Activated naive CD4-positive, alpha-beta T cell treated with Interleukin-2 at 50 U/mL for 16 hours (primary cell): ENCODE measurements at places on chromosomes 6 and 20.

GRCh38 chr6:159760602-159761057 is 1.2 kb upstream of the ACAT2 start:
- no peak for DNase-seq

DNA sequence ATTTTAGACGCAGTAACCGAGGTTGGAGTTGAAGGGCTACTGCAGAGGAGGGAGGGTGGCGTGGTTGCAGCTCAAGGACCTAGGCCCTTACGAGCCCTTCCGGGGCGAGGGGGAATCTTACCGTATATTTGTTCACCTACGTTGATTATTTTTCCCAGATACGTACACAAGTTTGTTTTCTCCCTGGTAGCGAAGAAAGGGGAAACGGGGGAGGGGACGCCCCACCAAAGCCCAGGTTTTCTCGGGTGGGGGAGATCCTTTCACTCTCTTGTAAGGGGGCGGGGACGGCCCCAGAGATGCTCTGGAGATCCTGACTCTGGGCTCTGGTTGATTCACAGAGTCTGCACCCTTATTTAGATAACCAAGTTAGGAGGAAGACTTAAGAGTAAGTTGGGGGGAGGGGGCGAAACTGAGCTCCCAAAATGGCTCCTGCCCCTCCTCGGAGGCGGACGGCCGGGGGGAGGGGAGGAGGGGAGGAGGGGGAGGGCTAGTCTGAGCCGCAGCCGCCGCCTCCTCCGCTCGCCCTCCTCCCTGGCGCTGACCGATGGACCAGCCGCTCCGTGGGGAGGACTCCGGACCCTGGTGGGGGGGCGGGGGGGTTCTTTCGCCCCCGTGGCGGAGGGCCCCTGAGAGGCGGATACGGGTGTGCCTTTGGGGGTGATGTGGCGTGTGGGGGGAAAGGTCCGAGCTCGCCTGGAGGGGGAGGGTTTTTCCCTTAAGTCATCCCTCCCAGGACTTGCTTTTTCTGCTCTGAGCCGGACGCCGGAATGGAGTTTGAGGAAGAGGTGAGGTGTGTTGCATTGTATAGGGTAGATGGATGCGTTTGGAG is 2.2 kb downstream of the BRD2 start:
- peak; percentile 86 for DNase-seq

DNA sequence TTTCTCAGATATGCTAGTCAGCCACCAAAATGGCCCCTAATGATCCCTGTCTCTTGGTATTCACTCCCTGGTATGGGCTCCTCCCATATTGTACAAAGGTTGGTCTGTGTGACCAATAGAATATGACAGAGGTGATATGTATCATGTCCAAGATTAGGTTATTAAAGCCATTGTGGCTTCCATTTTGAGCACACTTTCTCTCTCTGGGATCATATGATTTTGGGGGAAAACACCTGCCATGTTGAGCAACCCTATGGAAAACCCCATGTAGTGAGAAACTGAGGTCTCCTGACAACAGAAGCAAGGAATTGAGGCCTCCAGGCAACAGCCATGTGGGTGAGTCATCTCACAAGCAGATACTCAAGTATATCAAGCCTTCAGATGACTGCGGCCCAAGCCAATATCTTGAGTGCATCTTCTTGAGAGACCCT is 7.1 kb upstream of the ZNF318 start:
- DNase-seq, result no peak

DNA sequence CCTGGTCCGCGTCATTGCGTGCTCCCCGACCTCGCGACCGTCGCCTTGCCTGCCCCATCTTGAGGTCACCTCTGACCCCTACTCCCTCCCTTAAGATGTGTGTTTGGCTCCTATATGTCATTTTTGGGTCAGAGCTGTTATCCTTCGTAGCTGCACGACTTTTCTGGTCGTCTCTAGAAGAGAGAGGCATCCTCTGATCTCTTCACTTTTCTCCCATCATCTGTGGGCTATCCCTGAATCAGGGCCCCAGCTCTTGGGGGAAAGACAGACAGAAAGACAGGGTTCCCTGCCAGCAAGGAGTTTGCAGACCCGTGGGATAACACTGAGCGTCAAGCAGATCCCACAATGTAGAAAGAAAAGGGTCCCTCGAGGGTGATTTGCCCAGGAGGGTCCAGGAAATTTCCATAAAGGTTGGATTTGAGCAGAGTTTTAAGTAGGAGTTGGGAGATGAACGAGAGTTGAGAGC is 555 bp downstream of the FAM120B start:
- no peak for DNase-seq

- no peak for DNase-seq
These were observed 198.8 kb upstream of the THEMIS start for GRCh38 chr6:128099571-128100197.

DNA sequence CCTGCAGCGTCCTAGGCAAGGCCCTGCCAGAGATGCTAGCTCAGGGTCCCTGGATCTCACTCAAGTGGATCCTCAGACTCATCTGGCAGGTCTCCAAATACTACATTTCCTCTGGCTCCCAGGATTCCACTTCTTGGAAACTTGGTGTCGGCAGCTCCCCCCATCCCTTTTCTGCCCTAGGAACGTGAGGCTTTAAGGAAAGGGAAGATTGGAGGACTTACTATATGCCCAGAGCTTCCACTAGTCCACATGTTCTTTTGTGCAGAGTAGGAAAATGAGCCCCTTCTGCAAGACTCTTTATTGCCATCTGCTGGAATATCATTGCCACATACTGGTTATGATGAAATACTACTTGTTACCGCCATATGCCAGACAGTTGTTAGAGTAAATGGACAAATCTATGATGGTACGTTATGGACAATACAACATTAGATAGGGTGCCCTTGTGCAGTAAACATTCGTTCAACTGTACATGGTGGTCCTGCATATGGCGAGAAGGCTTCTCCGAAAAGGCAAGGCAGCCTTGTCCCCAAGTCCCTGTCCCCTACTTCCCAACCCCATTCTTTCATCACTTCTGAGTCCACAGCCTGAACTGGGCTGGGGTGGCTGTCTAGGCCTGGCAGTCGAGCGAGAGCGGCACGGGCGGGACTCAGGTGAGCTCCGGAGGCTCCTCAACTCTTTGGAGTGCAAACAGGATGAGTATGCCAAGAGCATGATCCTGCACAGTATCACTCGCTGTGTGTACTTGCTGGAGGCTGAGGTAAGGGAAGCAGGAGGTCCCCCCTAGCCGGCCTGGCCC is 780 bp downstream of the ARMC12 start:
- no peak for DNase-seq

- no peak for DNase-seq
These were observed 142.7 kb upstream of the EXOC2 start for GRCh38 chr6:835476-836160.

GRCh38 chr6:39821046-39821740 is 29.0 kb downstream of the DAAM2 start:
- DNase-seq, result no peak

- no peak for DNase-seq
These were observed 192.7 kb upstream of the PMEPA1 start for GRCh38 chr20:57902473-57902872.

DNA sequence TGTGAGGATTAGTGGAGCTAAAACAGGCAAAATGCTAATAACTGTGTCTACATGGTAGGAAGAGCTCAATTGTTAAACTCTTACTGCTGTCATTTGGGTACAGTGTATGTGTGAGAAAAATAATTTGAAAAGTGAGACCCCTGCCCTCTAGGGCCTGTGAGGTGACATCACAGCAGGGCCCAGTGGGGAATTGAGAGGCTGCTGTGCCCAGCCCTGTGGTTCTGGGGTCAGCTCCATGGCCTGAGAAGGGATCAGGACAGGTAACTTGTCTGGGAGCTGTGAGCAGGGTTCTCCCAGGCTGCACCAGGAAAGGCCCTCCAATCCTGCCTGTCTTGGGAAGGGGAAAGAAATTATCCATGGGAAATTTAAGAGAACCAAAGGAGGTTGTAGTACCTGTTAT is 1.3 kb downstream of the SIRPB1 start:
- no peak for DNase-seq

DNA sequence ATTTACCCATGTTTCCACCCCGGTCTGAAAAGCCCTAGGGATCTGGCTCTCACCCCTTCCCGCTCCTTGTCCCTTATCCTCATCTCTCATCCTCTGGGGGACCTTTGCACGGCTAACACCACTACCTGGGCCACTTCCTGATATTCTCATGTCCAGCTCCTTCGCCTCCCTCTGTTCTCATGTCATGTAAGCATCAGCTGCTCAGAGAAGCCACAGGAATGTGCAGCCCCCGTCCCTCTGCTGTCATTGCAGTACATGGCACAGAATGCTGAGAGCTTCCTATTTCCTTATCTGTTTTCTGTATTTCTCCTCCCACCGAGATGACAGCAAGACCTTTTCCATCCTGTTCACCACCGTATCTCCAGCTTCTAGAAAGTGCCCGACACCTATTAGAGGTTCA is 102.4 kb downstream of the MTHFD1L start:
- no peak for DNase-seq

- DNase-seq, result peak; percentile 73
These were observed 41.9 kb upstream of the SUPT3H start for GRCh38 chr6:45419571-45420082.

DNA sequence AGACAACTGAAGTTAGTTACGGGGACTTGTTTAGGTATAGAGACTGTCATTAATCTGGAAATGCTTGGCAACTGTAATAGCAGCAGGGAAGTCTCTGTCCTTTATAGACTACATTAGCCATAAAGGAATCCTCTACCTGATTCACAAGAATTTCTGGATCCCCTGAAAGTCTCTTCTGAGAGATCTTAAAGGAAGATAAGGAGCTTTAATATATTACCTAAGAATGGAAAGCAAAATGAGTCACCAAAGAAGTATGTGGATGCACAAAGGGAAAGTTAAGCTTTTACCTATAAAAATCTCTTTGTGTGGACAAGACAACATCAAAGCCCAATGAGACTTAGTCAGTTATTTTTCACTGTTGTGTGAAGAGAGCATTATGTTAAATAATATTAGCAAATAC is 92.2 kb upstream of the RSPO3 start:
- DNase-seq, result no peak

GRCh38 chr6:149933036-149933435 is 8.8 kb upstream of the ULBP2 start:
- DNase-seq, result no peak

DNA sequence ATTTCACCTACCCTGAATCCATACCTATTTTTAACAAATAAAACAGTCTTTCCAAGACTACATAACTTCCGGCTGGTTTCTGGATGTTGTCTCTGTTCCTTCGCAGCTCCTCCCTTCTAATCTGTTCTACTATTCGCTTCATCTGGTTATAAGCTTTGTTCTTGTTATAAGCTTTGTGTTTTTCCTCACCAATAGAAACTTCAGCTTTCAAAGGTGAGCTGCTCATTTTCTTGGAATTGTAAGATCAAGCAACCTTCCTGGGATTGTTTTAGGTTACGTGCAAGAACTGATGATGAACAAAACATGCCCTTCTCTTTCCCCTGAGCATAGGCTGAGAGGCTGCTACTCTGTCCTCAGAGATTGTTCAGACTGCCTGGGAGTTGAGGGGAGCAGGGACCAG is 2.1 kb downstream of the GFOD1 start:
- no peak for DNase-seq

DNA sequence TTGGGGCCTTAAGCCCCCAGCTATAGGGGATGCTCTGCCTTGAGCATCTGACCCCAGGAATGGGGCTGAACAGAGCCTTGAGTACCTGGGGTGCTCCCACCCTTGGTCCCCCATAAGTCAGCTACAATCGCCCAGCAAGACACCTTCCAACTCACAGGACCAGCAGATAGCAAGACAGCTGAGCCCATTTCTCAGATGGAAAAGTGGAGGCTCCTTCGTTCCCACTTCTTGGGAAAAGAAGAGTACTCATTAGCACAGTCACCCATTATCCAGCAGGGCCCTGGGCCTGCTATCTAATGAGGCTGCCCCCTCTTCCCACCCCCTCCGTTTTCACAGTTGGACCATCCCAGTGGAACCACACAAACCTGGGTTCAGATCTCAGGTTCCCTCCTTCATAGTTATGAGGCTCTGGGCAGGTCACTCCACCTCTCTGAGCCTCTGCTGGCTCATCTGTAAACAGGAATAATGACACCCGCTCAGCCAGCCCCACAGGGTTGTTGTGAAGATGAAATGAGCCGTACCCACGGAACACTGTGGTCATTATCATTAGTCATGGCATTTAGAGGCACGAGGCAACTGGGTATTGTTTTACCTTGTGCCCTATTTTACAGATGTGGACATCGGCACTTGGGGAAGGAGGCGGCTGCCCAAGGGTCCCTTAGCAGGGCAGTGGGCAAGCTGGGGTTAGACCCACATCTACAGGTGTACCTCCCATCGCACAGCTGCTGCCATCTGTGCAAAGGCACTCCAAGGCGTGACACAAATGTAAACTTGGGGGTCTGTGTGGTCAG is 4.5 kb downstream of the LPIN3 start:
- DNase-seq, result no peak

DNA sequence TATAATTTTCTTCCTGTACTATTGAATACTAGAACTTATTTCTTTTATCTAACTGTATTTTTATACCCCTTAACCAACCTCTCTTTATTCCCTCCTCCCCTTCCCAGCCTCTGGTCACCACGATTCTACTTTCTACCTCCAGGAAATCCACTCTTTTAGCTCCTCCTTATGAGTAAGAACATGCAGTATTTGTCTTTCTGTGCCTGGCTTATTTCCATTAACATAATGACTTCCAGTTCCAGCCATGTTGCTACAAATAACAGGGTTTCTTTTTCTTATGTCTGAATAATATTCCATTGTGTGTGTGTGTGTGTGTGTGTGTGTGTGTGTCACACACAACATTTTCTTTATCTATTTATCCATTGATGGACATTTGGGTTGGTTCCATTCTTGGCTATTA is 152.3 kb upstream of the OLIG3 start:
- no peak for DNase-seq

- DNase-seq, result no peak
These were observed 672.4 kb downstream of the HTR1B start for GRCh38 chr6:76790881-76791280.

DNA sequence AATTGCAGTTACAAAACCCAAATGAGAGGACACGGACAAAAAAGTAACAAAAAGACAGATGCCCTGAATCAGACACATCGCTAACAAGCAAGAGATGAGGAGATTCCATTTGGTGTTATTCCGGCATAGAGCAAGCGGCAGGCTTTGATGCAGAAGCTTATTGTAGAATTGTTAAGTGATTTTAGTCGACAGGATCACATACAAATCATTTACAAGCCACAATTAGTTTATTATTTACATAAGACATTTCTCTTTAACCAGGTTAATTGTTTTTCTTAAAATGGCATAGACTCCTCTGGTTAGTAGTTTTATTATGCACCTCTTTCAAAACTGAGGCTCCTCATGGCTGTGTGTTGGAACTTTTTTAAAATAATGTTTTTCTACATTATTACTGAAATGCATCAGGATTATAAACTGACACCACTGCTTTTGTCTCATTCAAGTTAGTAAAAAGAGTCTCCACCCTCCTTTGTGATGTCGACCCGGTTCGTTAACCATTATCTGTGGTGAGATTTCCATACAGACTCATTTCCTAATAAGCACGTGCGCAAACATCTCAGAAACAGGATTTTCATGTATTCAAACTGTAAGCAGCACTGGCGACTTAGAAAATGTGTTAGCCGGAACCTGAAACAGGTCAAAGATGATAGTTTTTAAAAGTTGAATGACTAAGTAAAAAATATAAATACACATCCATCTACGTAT is 119.8 kb downstream of the COL12A1 start:
- DNase-seq, result no peak
